CD4-positive, alpha-beta T cell treated with Interleukin-1 beta for 1 hour (primary cell): ENCODE measurements at places on chromosomes 7 and 10.

GRCh38 chr7:18900803-18901202 lies 216.6 kb downstream of the TWIST1 start:
- DNase-seq: no peak

GRCh38 chr10:1328981-1329614 lies 272.9 kb downstream of the WDR37 start:
- no peak for DNase-seq

DNA sequence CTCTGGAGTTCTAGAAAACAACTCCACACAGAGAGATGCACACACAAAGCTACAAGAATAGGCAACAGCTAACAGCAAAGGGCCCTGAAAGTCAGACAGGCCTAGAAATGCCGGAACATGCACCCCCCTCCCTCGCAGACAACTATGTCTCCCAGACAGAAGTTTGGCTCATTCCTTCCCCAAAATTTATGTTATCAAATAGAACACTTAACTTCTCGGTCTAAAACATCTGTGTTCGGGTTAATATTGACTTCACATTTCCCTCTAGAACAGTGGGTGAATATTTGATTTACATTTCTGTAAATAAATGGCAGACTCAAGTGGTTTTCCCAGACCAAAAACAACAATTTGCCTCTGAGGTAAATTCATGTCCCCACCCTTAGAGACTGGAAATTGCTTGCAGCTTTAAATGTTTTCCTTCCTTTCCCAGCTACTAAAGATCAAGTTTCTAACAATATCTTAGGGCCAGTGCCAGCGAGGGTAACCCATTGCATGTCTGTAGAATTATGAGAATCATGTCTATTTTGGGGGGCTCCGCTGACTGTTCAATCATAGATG lies 92.5 kb upstream of the INHBA start:
- DNase-seq: no peak

DNA sequence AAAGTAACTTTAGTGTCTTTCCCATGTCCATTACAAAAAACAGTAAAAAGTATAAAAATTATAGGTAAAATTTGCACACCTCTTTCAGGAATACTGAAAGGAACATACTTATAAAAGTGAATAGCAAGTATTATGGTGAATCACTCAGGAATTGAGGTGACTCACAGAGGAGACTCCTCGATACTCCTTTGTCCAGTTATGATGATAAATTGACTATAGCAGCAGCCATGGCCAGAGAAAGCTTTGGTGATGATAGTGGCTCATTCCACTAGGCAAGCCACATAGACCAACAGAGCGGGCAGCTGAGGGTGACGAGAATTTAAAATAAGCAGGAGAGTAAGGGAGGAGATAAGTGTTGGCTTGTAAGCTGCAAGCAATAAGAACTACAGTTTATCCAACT lies 1231.1 kb upstream of the CELF2 start:
- DNase-seq: no peak

DNA sequence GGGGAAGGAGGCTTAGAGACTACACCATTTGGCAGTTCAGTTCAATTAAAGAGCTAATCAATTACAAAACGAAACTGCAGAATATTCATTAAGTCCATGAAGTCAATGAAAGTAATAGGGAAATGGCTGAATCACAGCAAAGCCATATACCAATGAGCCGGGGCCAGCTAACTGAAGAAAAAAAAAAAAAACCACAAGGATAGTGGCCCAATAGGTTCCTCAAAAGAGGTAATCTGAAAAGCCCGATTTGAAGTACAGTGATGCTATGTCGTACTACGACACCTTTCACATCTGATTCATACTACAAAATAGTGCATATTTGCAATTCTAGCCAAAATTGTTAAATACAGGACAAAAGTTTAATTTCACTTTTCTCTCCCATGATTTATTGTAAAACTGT lies 2.5 kb downstream of the ARHGAP12 start:
- no peak for DNase-seq

GRCh38 chr10:72692744-72692993 lies 726 bp downstream of the MCU start:
- DNase-seq: no peak

DNA sequence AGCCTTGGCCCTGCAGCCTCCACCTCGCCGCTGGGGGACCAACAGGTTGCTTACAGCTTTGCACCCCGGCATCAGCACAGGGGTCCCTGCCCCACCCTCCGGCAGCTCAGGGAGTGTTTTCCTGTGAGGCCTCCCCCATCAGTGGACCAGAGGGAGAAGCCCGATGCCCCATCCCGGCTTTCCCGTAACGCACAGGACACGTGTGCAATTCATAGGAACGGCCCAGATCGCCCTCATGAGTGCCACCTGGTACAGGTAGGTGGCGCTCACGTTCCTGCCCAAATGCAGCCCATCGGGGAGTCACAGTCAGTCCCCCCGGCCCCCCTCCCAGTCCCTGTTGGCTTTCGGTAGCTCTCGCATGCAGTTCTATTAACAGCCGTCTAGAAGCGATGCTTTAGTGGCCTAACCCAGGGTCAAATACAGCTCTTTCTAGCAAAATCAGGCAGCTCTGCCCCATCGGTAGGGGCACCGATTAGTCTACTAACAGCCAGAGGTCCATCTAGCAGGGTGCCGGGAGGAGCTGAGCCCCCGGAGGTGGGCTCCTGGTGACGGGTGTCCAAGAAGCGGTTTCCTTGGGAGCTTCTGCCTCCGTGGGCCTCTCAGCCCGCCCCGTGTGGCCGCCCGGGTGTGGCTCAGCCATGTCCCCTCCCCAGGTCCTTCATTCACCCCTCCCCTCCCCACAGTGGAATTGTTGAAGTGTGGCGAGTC lies 48.4 kb upstream of the GTF2IRD1 start:
- DNase-seq: no peak

DNA sequence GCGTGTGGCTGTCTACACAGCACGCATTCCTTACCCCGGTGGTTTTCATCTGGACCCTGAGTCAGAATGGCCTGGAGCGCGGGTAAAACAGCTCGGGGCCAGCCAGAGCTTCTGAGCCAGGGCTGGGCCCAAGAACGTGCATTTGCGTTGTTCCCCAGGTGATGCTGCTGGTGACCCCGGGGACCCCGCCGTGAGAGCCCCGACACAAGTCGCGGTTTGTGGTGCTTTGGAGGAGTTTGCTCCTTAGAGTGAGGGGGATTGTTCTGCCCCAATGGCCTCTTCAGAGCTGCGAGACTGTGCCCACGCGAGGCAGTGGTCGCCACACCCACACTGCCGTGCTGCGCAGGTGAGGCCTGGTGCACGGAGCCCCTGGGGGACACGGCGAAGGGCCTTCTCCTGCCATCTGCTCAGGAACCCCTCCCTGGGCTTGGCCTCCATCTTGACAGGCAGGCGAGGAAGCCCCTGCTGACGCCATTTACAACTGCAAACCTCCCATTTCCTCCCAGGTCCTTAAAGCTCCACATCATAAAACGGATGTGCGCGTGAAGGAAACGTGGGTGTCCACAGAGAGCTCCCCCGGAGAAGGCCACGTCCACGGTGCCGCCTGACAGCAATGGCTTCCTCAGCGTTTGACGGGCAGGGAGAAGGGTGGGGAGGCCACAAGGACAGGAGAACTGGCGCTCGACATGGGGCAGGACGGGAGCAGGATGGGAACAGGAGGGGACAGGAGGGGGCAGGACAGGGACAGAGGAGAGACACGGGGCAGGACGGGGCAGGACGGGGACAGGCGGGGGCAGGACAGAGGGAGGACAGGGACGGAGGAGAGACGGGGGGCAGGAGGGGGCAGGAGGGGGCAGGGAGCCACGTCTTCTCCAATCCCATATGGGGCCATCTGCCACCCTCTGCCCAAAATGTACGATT lies 477.2 kb downstream of the DNAJB6 start:
- DNase-seq: no peak

DNA sequence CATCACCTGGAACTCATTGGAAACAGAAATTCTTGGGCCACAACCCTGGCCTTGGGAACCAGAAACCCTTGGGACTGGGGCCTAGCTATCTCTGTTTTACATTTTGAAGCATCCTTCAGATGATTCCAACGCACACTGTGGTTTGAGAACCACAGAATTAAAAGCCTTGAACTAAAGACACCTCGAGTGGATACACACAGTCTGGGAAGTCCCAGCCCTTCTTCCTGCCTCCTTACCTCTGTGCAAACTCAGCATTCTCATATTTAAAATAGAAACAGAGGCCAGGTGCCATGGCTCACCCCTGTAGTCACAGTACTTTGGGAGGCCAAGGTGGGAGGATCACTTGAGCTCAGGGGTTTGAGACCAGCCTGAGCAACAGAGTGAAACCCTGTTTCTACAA lies 12.9 kb downstream of the NPFFR1 start:
- DNase-seq: no peak

DNA sequence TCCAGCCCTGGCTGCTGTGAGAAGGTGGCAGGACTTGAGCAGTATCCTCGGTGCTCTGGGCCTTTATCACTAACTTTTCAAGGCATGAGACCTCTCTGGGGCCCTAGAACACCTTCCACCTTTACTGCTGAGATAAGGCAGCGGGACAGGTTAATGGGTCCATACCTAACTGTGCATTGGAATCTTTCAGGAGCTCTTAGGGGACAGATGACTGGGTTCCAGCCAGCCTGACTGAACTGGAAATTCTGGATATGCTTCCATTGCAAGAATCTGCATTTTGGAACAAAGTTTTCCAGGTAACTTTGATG lies 73.0 kb downstream of the ATXN7L1 start:
- no peak for DNase-seq

- DNase-seq: no peak
Measured at GRCh38 chr7:77438131-77438530, 22.0 kb upstream of the GSAP start.

- DNase-seq: no peak
Measured at GRCh38 chr10:13068071-13068470, 31.9 kb upstream of the OPTN start.

GRCh38 chr10:60139290-60139689 lies 232.9 kb upstream of the CCDC6 start:
- DNase-seq: no peak

GRCh38 chr7:92602352-92603088 lies 12.3 kb upstream of the FAM133B start:
- no peak for DNase-seq

- no peak for DNase-seq
Measured at GRCh38 chr7:54060643-54061042, 481.5 kb upstream of the VSTM2A start.

DNA sequence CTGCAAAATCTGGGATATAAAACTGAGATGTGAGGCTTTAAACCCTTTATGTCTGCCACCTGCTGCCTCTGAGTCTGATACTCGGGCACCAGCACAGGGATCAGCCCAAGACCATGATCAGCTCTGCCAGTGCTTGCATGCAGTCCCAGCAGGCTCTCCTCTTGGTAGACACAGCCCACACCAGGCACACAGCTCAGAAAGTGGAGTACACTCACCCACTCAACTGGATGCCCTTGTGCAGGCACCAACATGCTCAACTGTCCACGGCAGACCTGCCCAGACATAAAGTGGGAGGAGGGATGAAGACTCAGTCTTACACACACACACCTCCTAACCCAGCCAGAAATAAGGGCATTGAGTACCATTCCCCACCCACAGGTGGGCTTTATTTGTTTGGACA lies 18.2 kb upstream of the MYH16 start:
- no peak for DNase-seq

DNA sequence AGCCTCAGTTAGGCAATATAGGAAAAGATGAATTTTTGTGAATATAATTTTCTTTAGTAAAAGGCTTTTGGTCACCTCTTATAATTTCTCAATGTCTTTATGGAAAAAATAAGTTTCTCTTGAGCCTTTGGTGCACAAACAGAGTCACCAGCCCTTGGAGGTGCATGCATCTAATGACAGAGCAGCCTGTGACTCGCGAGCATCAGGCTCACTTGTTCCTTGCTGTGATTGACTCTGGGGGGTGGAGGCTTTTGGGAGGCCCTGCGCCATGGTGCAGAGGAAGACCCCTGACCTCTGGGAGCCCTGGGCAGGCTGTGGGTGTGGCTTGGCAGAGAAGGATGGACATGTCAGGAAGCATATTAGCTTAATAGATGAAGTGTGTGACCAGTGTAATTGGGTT lies 60.2 kb downstream of the FIGNL1 start:
- no peak for DNase-seq

DNA sequence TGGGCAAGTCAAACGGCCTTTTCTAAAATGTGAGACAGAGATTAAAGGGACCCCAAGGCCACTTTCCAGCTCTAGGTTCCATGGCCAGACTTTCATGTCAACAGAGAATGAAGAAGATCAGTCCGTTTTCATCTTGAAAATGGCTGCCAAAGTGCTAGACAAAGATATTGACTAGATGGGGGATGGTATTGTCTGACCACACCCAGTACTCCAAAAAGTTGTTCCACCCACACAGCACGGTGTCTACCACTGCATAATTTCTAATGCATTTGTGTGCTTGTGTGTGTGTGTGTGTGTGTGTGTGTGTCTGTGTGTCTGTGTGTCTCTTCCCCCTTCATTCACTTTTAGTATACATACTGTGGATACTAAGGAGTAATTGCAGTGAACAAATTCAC lies 1.3 kb downstream of the COL1A2 start:
- DNase-seq: no peak

DNA sequence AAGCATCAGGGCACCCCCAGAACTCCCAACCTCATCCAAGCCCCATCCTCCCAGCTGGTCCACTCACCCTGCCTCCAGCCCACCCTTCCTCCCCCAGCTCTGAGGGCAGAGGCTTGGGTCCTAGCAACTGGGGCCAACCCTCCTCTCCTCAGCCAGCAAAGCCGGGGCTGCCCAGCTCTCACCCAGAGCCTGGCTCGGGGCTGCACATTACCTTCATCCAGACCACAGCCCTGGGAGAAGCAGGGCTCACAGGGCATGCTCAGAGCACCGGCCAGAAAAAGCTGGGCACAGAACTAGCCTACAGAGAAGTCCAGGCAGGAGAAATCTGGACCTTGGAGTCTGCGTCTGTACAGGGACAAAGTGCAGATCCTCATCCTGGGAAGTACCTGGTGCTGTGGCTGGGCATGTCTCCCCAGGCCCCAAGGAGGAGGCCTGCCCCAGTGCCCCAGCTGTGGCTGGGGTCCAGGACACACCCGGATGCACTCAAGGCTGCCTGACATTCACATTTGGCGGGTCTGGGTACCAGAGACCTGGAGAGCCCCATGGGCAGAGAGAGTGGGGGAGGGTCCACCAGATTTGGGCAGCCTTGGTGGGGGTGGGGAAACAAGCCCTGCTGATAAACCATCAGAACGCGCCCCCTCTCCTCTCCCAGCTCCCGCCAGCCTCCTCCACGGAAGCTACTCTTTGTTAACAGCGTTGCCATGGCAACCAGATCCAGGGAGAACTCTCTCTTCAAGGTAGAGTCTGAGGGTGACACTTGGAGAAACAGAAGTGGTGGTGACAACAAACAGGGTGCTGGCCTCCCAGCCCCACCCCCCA lies 5.1 kb downstream of the RASGEF1A start:
- no peak for DNase-seq

DNA sequence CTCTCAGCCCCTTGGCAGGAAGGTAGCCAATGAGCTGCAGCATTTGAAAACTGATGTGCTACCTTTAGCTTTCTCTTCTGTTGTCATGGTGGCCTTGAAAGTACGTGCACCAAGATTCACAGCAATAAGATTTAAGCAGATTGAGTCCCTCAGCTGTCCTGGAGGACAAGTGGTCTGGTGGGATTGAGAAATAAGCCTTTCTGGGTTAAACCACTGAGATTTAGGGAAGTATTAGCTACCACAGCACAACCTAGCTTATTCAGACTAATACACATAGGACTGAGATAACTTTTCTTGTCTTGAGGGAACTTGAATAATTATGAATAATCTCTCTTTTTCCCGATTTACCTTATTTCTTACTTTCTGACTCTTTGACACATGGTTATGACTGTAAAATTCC lies 324.0 kb downstream of the PTEN start:
- DNase-seq: no peak
